Progenitor cell of endocrine pancreas (in vitro differentiated cells): ENCODE measurements at places on chromosomes 7 and 10. TPM values are rescaled to one million over a fixed set of nuclear protein-coding genes. Genes with fewer than 3 reads are reported as not detected.

- no peaks in the 10 kb centered on the region for H3K36me3 ChIP-seq
- DNase-seq = no peak
- H3K4me1 ChIP-seq = peaks cover 3% of the 10 kb centered on the region
- no peak overlapping the region for H3K27ac ChIP-seq
Observed at GRCh38 chr10:34905200-34905927, 90.3 kb upstream of the PARD3 start.

- H3K4me3 ChIP-seq = no peak overlapping the region
- DNase-seq = no peak
- H3K27me3 ChIP-seq = no peaks in the 10 kb centered on the region
- no peaks in the 10 kb centered on the region for H3K4me1 ChIP-seq
- no peaks in the 10 kb centered on the region for H3K36me3 ChIP-seq
- no peak overlapping the region for H3K27ac ChIP-seq
Observed at GRCh38 chr7:109343678-109344077, 774.0 kb downstream of the DNAJB9 start.

DNA sequence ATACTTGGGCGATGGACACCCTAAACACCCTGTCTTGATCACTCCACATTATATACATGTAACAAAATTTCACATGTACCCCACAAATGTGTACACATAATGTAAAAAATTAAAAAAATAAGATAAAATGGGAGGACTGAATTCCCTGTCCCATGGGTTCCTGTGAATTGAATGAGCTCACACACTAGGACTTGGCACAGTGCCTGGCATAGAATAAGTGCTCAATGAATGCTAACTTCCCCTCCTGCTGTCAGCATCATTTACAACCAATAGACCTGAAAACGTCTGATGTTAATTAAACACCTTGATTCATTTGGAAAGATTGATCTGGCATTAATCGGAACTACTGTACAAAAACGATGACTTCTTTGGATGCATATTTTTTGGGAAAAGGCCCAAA, 117.3 kb upstream of the ZNF438 start:
- no peak overlapping the region for H3K27ac ChIP-seq
- H3K36me3 ChIP-seq = no peaks in the 10 kb centered on the region
- DNase-seq = no peak

- H3K36me3 ChIP-seq = no peaks in the 10 kb centered on the region
- H3K27ac ChIP-seq = no peak overlapping the region
- H3K4me1 ChIP-seq = no peaks in the 10 kb centered on the region
- no peak for DNase-seq
Observed at GRCh38 chr10:90089719-90090118, 388.3 kb downstream of the KIF20B start.

GRCh38 chr10:43557214-43557613, 17.2 kb downstream of the ZNF239 start:
- peaks cover 72% of the 10 kb centered on the region for H3K36me3 ChIP-seq
- no peaks in the 10 kb centered on the region for H3K4me1 ChIP-seq
- H3K27me3 ChIP-seq = no peaks in the 10 kb centered on the region
- no peak for DNase-seq
- no peak overlapping the region for H3K27ac ChIP-seq

- no peak overlapping the region for H3K4me3 ChIP-seq
- peaks cover 15% of the 10 kb centered on the region for H3K36me3 ChIP-seq
- no peaks in the 10 kb centered on the region for H3K27me3 ChIP-seq
- H3K27ac ChIP-seq = peak overlapping the region; percentile 46
- H3K4me1 ChIP-seq = peaks cover 16% of the 10 kb centered on the region
Observed at GRCh38 chr10:124698545-124699469, 45.4 kb downstream of the FAM53B start.

Gene GFRA1
- total RNA-seq = 8.7 and 14.6 TPM in 2 replicates

Gene UPK3B
- total RNA-seq = 1.7 and 4.7 TPM in 2 replicates
